Endothelial cell of umbilical vein (primary cell): ENCODE measurements at places on chromosomes 16 and 17. TPM values are rescaled to one million over a fixed set of nuclear protein-coding genes. Genes with fewer than 3 reads are reported as not detected.

The TMEM220 gene
- 10.4 and 11.2 TPM in 2 replicates for total RNA-seq

The SCGB1C2 gene
- total RNA-seq = not detected in 2 replicates

The NEUROD2 gene
- not detected in 2 replicates for total RNA-seq

The GPR139 gene
- not detected in 2 replicates for total RNA-seq

The PRSS27 gene
- 0.53 and 0.60 TPM in 2 replicates for total RNA-seq

The C1QTNF1 gene
- total RNA-seq = 3.8 and 4.0 TPM in 2 replicates

The MYH2 gene
- total RNA-seq = 0.05 TPM in 1 of 2 replicates, not detected in the other

The RAB37 gene
- 0.21 TPM in 1 of 2 replicates, not detected in the other for total RNA-seq

The OTOP3 gene
- not detected in 2 replicates for total RNA-seq

The MRPL58 gene
- 38.0 and 38.8 TPM in 2 replicates for total RNA-seq

The TEKT3 gene
- total RNA-seq = not detected in 2 replicates

The WSCD1 gene
- total RNA-seq = 45.7 and 49.4 TPM in 2 replicates

The PAQR4 gene
- 25.4 and 31.2 TPM in 2 replicates for total RNA-seq

The CEP112 gene
- 21.3 and 25.3 TPM in 2 replicates for total RNA-seq

The YPEL3 gene
- total RNA-seq = 46.1 and 47.6 TPM in 2 replicates

The UTS2R gene
- not detected in 2 replicates for total RNA-seq

The TMEM114 gene
- total RNA-seq = not detected in 2 replicates

The SLC35G6 gene
- not detected in 2 replicates for total RNA-seq

The ESRP2 gene
- total RNA-seq = 0.66 and 0.99 TPM in 2 replicates
